CD4-positive, alpha-beta T cell treated with Interleukin-6 for 4 hours (primary cell): ENCODE measurements at places on chromosomes 1 and 21.

DNA sequence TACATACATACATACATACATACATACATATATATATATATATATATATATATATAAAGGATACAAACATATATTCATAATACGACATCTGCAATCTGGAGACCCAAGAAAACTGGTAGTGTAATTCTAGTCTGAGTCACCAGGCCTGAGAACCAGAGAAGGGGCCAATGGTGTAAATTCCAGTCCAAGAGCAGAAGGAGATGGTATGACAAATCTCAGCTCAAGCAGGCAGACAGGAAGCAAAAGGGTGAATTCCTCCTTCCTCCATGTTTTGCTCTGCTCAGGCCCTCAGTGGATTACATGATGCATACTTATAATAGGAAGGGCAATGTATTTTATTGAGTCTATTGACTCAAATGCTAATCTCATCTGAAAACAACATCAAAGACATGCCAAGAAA lies 1060.4 kb upstream of the TMPRSS15 start:
- no peak for DNase-seq

DNA sequence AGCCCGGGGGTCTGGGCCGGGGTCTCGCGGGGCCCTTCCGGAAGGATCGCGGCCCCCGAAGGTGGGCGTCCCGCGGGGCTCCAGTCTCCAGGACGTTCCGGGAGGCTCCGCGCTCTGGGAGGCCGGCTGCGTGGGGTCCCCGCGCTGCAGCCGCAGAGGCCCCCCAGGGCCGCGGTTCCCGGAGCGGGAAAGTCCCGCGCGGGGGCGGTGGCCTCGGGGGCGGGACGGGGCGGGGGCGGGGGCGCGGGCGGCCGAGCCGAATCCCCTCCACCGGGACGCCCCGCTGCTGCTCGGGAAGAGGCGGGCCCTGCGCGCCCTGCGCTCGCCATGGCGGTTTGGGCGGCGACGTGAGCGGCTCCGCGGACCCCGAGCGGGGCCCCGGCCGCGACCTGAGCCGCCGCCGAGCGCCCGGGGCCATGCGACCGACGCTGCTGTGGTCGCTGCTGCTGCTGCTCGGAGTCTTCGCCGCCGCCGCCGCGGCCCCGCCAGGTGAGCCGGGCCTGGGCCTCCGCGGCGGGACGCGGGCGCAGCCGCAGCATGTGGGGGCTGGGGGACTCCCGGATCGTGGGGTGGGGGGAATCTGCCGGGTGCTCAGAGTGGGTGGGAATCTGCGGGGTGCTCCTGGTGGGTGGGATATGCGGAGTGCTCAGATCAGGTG lies at the start of gene IFNGR2:
Gene IFNGR2 (plus strand): TSS at position 286 of the 658 bp plus-strand sequence. CDS start 131 bp downstream, at position 417.
- DNase-seq = peak; percentile 68

DNA sequence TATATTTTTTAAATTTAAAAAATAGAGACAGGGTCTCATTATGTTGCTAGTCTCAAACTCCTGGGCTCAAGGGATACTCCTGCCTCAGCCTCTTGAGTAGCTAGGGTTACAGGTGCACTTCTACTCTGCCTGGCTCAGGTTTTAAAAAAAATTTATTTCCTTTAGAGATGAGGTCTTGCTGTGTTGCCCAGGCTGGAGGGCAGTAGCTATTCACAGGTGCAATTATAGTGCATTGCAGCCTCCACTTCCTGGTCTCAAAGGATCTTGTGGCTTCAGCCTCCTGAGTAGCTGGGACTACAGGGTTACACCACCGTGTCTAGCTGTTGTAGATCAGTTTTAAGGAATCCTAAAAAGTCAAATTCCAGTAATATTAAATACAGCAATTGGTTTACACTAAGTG lies 5.0 kb downstream of the RNF11 start:
- DNase-seq = no peak

GRCh38 chr1:197984289-197984688 lies 67.1 kb downstream of the LHX9 start:
- DNase-seq = no peak

- DNase-seq = no peak
Measured at GRCh38 chr1:15837931-15838330, 9.6 kb upstream of the SPEN start.

GRCh38 chr1:60874718-60875117 lies 207.6 kb upstream of the NFIA start:
- DNase-seq = no peak

- no peak for DNase-seq
Measured at GRCh38 chr1:19310720-19311502, 1.0 kb downstream of the AKR7A2 start.

GRCh38 chr1:221477252-221477651 lies 264.6 kb downstream of the DUSP10 start:
- DNase-seq = no peak

- no peak for DNase-seq
Measured at GRCh38 chr1:14482784-14483450, 115.6 kb upstream of the KAZN start.

DNA sequence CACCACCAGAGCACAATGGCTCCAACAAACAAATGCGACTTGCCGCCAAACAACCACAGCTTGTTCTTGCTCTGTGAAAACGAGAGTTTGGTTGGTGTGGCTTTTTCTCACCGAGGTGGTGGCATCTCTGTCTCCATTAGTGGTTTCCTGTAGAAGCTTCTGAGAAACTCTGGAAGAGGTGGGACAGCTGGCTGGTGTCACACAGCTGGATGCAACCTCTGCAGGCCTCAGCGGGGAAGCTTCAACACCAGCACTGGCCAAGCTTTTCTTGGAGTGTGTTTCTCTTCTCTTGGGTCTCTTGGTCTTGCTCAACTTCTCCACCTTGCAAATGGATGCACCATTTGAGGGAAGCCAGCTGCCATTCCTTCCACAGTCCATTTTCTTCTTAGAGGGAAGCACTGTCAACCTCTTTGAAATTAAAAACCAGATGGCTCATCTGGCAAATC lies 124.8 kb downstream of the KCNN3 start:
- peak; percentile 15 for DNase-seq

DNA sequence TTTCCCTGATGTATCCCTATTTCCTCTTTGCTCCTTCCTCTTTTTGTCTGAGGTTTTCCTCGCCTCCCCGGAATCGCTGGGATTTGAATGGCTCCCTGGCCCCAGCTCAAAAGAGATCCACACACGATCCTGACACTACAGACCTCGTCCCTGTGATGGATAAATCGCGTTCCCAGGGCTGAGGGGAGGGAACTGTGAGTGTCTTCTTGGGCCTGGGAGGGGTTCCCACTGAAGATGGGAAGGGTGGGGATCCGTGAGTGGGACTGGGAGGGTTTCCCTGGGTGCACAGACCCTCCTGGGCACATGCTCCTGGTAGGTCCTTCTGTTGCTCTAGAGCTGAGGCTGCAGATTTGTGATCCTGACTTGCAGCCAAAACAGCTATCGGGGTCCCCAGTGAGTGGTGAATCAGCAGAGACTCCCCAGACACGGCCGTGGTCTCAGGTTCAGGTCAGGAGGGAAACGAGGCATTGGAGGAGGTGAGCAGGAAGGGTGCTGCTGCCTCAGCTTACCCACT lies 591.0 kb downstream of the PTPRU start:
- no peak for DNase-seq

- no peak for DNase-seq
Measured at GRCh38 chr1:109807402-109807801, 43.7 kb upstream of the EPS8L3 start.

GRCh38 chr21:40049931-40050290 lies 182.7 kb downstream of the PCP4 start:
- no peak for DNase-seq

DNA sequence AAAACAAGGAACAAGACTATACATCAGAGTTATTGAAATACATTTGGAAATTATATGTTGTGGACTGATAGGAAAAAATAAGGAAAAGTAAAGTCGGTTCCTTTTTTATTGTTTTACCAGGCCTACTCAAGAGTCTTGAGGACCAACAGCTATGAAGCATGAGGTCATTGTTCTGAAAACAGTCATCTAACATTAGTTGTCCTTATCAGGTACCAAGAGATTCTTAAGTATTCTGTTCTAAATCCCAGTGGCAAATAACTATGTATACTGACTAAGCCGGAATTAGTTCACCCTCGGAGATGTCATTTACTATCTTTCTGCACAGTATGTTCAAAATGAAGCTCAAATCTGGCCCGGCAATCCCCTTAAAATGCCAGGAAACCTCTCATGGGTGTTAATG lies 585 bp downstream of the ADGRL4 start:
- no peak for DNase-seq

DNA sequence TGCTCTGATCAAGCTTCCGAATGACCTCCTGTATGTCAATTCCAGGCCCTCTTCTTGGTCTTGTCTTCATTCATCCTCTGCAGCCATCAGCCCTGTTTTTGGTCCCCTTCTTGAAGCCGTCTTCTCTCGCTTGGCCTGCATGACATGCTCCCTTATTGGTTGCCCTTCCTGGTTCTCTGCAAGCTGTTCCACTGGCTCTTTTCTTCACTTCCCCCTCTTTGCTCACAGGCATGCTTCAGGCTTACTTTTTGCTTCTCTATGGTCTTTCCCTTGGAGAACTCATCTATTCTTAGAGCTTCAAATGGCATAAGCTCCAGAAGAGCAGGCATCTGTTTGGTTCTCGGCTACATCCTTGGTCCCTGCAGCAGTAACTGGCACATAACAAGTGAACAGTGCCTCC lies 38.8 kb downstream of the PDPN start:
- no peak for DNase-seq

- no peak for DNase-seq
Measured at GRCh38 chr21:37058261-37058660, 14.6 kb downstream of the PIGP start.

DNA sequence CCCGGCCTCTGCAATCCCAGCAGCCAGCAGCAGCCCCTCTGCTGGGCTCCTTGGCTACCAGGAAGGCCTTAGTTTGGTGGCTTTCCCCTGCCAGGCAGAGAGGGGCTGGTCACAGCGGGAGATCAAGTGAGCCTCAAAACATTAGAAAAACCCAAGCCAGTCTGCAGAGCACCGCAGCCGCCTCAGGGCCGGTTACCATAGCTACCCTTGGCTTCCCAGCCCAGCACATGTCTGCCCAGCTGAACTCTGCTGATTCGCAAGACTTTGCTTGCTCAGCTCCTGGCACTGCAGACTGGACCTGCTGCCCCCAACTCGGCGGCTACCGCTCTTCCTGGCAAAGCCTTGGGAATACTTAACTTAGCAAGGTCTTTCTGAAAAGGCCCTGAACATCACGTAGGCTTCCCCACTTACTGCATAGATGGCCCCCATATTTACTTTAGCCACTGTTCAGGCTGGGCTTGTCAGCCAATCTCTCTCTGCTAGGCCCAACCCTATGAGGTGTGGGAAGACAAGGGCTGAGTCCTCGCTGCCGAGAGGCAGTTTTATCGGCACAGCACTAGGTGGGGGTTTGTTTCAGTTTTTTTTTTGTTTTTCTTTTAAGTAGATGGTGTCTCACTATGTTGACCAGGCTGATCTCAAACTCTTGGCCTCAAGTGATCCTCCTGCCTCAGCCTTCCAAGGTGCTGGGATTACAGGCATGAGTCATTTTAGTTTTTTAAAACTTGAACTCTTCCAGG lies 28.6 kb upstream of the PLEKHG5 start:
- no peak for DNase-seq

DNA sequence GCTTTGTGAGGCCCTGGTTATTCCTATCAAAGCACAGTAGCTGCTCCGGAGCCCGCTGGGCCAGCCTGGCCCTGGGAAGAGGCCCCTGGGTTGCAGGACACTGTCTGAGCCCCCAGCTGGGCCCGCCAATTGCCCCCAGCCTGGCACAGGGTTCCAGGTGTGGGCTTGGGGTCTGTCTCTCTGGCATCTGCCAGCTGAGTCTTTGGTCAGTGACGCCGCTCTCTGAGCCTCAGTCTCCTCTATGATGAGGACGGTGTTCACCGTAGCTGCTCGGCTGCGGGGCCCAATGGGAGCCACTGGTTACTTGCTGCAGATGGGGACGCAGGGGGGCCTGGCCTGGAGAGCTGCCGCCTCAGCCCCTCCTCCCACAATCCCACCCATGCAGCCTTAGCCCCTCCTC lies 41.0 kb downstream of the TP73 start:
- DNase-seq = no peak

GRCh38 chr1:229664133-229664689 lies 38.2 kb downstream of the URB2 start:
- DNase-seq = peak; percentile 90

DNA sequence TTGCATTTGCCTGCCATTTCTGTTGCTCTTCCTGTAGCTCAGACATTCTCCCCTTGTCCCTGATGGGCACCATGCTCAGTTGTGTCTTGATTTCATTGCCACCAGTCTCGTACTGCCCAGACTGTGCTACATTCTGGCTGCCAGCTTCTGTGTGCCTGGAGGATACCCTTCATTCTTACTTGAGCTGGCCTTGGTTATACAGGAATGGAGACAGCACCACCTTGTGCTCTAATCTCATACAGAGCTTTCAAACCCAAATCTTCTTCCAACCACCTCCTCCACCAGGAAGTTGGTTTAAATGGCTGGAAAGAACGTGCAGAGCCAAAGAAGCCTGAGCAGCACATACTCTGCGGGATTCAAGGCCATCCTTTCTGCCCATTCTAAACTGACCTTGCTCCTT lies 165.3 kb downstream of the SLC35F3 start:
- DNase-seq = no peak

DNA sequence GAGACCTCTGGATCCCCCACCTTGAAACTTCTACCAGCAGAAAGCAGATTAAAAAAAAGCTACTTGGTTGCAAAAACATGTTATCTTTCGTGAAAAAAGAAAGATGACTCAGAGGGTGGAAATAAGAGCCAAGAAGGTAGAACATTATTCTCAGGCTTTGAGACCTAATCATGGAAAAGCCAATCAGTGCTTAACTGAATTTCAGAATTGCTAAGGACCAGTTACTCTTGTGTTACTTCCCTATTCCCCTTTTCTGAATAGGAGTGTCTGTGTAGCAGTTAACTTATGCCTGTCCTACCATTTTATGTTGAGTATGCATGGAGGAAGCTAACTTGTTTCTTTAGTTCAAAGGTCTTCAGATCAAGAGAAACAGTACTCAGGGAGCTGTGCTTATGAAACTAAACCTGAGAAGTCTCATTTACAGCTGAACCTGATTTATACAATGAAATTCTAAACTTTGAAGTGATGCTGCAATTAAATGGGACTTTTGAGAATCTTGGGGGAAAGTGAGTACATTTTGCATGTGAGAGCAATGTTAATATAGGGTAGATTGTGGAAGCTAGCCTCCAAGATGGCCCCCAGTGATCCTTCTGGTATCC lies 15.1 kb upstream of the FOXD3 start:
- DNase-seq = no peak
